HS-27A (cell line): ENCODE measurements at places on chromosomes 3 and 15.

DNA sequence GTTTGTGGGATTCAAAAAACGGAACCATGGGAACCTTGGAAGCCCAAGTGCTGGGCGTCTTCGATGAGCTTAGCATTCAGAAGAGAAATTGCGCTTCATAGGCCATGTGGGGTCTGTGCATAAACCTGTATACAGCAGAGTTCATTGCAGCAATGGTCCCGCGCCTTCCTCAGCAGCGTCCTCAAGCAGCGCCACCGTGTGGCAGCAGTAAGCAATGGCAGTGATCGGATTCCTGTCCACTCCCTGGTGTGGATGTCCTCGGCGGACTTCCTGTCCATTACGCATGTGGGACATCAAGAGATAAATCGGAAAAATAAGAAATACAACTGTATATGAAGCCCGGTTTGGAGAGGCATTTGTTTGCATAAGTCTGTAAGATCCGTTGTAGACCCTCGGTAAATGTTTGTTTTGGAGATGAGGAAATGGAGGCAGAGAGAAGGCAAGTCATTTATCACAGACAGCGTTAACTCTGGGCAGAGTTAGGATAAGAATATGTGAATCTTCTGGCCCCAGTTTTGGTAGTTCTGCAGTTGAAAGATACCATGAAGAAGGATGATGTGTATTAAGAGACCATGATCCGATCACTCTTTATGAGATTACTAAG lies 57.7 kb downstream of the CNTN4 start:
- no peak for DNase-seq

- DNase-seq, result no peak
Observed at GRCh38 chr15:66108483-66109265, 144.9 kb downstream of the MEGF11 start.

- no peak for DNase-seq
Observed at GRCh38 chr15:95620934-95621579, 709.4 kb upstream of the NR2F2 start.

DNA sequence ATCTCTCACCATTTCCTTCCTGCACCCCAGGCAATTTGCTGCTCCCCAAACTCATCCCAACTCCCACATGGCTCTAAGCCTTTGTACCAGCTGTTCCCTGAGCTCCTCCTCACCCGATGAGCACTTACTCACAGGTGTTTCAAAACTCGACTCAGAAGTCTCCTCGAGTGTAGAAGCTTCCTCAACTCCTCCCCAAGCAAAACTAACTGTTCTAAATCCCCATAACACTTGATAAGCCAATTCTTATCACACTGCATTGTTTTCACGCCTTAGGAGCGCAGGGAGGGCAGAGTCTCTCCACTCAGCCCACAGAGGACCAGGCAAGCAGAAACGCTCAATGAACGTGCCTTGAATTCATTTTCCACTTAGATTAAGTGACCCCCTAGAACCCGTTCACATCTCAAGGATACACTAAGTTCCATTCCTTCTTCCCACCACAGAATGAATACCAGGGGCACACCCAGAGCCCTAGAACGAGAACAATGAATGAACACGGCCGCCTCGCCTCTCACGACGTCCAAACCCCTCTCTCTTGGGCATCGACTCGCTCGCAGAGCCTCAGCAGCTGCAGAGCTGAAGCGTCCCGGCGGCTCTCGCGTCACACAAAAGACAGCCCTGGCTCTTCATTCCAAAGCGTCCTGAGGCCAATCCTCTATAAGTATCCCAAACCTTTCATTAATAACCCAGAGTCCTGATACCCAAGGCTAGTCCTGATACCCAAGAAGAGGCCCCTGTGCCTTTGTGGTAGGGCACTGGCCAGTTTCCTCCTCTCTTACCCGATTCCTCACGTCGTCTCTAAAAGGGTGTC lies 1.1 kb downstream of the RAF1 start:
- DNase-seq, result no peak

GRCh38 chr3:112751564-112752512 lies 94.8 kb downstream of the CD200R1L start:
- DNase-seq, result no peak

DNA sequence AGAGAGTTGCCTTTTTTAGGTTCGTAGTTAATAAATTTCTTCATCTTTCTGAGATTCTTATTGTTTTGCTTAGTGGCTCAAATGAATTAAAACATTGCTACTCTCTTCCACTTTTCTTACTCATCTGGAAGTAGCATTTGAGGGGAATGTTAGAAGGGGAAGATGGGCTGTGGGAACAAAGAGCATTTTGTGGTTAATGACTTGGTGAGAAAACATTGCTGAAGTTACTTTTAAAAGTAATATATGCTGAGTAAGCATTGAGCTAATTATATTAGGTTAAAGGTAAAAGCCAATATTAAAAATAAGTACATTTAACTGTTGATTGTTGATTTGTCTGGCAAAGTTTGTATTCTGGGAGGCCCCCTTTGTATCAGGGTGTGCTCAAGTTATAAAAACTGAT lies 5.7 kb downstream of the MORF4L1 start:
- DNase-seq, result no peak

DNA sequence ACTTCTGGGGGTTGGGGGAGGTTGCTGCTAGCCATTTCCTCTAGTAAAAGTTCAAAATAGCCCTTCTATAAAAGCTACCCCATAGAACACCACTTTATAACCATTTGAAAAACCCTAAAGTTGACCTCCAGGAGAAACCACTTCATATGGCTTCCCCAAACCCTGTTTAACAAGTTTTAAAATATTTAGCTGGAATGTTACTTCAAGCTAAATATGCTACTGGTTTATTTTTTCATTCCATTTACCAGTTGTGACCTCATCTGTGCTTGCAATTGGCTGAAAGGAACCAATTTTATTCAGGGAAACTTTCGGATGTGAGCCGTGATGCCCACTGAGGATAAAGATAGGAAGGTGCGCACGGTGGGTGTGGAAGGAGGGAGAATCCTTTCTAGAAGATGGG lies 221.3 kb downstream of the SUCLG2 start:
- no peak for DNase-seq

- DNase-seq, result no peak
Observed at GRCh38 chr15:49737127-49737526, 116.3 kb downstream of the DTWD1 start.

DNA sequence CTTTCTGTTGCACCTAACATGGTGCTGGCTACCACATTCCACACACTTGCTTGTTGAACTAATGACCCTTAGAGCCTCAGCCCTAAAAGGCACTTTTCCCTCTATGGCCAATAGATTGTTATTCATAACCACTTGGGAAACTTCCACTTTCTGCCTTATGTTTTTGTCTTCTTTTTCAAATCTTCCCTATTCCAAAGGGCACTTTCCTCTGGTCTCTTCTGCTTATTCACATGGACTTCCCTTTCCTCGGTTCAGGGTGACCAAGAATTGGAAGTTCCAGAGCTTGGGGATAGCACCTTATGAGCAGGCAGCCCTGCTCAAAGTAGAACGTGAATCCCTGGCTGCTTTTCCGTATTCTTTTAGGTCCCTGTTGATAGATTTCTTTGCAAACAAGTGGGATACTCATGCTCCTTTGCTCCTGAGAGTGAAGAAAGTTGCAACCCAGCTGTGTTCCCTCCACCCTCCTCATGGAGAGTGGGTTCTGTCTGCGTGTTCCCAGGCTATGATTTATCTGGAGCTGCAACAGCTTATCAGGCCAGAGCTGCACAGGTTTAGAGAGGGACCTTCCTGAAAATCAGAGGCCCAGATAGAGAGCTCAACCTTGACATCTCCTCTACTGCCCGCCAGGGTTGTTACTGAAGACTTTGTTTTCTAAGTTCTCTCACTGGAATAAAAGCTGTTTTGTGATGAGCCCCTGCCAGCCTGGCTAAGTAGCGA lies 58.8 kb upstream of the MYZAP start:
- no peak for DNase-seq

DNA sequence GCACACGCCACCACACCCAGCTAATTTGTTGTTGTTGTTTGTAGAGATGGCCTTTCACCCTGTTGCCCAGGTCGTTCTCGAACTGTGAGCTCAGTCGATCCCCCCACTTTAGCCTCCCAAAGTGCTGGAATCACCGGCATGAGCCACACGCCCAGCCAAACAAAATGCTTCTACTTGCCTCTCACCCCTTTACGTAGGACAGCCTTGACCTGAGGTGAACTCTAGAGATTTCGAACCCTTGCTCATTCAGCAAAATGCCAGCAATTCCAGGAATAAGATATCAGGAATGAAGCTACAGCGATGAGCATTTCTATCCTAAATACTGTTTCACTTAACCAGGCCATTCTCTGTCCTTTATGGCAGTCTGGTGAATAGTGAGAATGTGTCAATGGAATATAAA lies 135.0 kb downstream of the LRRK1 start:
- no peak for DNase-seq

DNA sequence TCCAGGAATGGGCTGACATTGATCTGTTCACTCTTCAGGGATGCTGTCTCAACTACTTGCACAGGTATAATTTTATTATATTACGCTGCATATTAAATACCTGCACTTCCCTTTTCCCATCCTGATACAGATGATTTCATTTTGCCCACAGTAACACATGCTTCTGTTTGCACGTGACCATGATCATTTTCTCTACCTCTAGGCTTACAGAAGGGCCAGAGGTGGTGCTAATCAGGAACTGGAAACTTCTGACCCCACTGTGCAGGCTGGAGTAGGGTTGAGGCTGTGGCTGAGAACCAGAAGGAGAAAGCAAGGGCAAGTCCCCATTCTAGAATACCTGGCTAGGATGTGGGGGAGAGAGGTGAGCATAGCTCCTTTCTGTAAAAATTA lies 304.8 kb downstream of the PTPRG start:
- DNase-seq, result no peak

- DNase-seq, result no peak
Observed at GRCh38 chr15:74333093-74333492, 34.4 kb downstream of the CYP11A1 start.

- DNase-seq, result no peak
Observed at GRCh38 chr3:120689395-120689794, 7.4 kb upstream of the HGD start.

- DNase-seq, result no peak
Observed at GRCh38 chr15:36826948-36827347, 247.5 kb downstream of the CDIN1 start.

GRCh38 chr3:154458560-154458959 lies 28.6 kb upstream of the GPR149 start:
- no peak for DNase-seq

- DNase-seq, result no peak
Observed at GRCh38 chr3:127985216-127985615, 67.0 kb upstream of the SEC61A1 start.

- no peak for DNase-seq
Observed at GRCh38 chr3:90241481-90241880, 1134.1 kb downstream of the EPHA3 start.

GRCh38 chr3:126748701-126749546 lies 44.9 kb downstream of the CHCHD6 start:
- no peak for DNase-seq

- no peak for DNase-seq
Observed at GRCh38 chr3:62281726-62282125, 91.6 kb downstream of the FEZF2 start.

- DNase-seq, result no peak
Observed at GRCh38 chr3:71784201-71784913, 591 bp downstream of the PROK2 start.

GRCh38 chr3:131711114-131711768 lies 208.5 kb upstream of the MRPL3 start:
- no peak for DNase-seq
